Stimulated activated CD4-positive, alpha-beta T cell treated with anti-CD3 and anti-CD28 coated beads, TNF-alpha, amount 100 ng/mL, for 48 hours (primary cell): ENCODE measurements at places on chromosomes 2 and 18.

GRCh38 chr2:40204268-40204667 is 247.6 kb downstream of the SLC8A1 start:
- no peak for DNase-seq

GRCh38 chr2:25817630-25818029 is 60.7 kb downstream of the ASXL2 start:
- DNase-seq, result no peak

DNA sequence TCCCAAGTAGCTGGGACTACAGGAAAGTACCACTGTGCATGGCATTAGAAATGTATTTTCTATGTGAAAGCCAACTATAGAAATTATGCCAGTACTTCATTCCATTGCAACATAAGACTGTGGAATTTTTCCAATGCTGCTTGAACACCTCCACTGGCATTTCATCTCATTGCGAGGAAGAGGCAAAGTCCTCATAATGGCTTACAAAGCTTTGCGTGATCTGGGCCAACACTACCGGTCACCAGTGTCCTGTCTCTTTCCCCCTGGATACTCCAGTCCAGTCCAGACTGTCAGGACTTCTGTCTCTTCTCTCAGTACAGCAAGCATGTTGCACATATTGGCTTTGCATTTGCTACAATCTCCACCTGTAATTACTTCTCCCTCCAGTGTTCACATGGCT is 223.5 kb downstream of the GPD2 start:
- DNase-seq, result no peak

DNA sequence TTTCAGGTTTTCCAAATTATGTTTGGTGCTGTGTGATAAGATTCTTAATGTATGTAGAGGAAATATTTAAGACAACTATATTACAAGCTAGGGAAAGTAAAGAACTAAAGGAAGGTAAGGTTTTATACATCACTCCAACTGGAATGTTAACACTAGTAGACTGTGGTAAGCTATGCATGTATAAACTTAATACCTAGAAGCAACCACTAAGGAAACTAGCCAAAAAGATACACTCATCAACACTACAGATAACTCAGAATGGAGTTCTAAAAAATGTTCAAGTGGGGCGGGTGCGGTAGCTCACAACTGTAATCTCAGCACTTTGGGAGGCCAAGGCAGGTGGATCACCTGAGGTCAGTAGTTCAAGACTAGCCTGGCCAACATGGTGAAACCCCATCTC is 37.8 kb upstream of the MALL start:
- DNase-seq, result no peak
